ENCODE measurements at places on chromosomes 3 and 15.

DNA sequence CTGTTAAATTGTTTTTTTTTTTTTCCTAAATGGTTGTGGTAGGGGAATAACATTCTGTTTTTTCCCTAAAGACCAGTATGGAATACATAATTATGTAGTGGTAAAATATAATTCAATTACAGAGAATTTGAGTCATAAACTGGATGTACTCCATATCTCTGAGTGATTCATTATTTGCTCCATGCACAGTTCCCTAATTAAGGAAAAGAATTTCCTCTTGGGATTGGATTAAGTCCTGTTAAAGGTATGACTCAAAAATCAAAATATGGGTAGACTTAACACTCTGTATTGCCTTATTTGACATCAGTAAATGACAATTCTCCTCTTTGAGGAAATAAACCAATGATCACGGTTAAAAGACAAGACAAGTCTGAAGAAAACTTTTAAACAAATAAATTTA lies 78.0 kb upstream of the KCNH8 start:
- no peak for DNase-seq

DNA sequence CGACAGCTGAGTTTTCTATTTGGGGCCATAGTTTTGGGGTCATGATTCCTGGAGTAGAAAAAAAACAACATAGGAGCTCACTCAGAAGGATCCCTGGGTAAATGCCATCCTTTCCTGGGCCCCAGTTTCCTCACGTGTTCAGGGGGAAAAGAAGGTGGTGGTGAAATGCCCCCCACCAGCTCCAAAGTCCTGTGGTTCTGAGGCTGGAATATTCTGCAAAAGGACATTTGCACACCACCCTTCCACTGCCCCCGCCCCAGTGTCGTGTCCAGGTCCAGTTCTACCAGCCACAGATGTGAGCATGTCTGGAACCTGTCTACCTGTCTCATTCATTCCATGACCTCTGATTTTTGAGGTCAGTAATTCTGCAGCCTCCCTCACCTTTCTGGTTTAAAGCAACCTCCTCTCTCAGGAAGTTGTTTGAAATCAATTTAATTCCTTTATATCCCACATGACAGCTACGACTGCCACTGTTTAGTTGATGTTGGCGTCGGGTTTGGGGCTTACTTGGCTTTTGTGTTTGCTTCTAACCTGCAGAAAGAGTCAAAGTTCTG lies 82.1 kb downstream of the SMAD3 start:
- no peak for DNase-seq

DNA sequence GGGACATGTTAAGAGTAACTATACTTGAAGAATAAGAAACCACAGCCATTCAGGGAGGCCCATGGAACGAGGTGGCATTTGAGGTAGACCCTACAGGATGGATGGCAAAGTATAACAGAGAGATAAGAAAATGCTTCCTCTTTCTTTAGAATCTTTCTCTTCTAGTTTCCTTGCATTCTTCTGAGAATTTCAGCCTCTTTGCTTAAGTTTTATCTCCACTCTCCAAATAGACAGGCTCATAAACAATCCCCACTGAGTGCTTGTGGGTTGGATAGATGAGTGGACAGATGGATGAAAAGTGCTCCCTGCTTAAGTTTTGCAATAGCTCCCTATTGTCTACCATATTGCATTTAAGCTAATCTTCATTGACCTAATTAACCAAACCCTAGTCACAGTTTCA lies 103.7 kb downstream of the MEX3B start:
- no peak for DNase-seq

DNA sequence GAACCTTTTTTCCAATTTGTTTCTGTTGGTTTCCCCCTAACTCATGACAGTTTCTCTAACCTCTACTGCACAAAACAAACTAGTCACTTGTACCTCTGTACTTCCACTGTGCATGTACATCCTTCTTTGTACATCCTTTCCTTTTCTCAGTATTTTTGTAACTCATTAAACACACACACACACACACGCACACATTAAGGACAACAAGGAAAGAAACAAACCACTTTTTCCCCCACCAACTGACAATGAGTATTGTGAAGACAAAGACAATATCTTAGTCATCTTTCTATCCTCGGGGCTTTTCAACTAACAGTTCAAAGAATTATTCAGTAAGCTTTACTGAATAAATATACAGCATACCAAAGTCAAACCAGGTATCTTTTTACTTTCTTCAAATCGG lies 170.5 kb downstream of the VPS13C start:
- no peak for DNase-seq

GRCh38 chr3:151318313-151318712 lies 1.7 kb upstream of the GPR87 start:
- no peak for DNase-seq

DNA sequence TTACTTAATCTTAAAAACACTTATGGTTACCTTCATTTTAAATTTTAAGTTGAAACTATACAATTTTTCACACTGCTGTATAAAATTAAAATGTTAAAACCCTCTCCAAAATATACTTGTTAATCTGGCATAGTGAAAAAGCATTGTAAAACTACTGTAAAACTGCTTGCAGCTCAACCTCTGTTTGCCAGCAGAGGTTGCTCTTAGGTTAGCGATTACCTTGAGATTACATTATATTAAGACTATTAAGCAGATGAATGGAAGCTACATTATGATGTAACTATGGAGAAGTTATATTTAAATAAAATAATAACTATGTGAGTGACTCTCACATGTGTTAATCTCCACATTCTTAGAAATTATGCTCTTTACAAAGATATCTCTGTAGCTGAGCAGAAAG lies 143.6 kb upstream of the SLITRK3 start:
- no peak for DNase-seq

GRCh38 chr15:23069496-23070166 lies 30.3 kb upstream of the TUBGCP5 start:
- no peak for DNase-seq

- DNase-seq, result no peak
Observed at GRCh38 chr15:66941791-66942190, 123.6 kb upstream of the SMAD3 start.

GRCh38 chr3:71244826-71245488 lies 338.6 kb downstream of the FOXP1 start:
- DNase-seq, result no peak

GRCh38 chr3:178823591-178824246 lies 247.9 kb downstream of the ZMAT3 start:
- DNase-seq, result no peak

DNA sequence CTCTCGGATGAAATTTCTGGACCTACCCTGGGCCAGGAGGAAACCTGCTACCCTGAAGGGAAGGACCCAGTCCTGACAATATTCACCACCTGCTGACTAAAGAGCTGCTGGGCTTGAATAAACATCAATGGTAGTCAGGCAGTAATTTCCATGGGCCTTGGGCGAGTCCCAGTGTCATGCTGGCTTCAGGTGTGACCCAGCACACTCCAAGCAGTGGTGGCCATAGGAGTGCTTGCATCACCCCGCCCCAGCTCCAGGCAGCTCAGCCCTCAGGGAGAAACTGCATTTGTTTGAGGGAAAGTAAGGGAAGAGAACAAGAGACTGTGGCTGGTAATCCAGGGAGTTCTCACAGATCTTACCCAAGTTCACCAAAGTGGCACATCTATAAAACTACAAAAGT lies 261.8 kb upstream of the DCBLD2 start:
- DNase-seq, result no peak

GRCh38 chr3:4001976-4002375 lies 202.7 kb downstream of the LRRN1 start:
- no peak for DNase-seq

- no peak for DNase-seq
Observed at GRCh38 chr3:11350374-11350773, 78.2 kb downstream of the ATG7 start.

DNA sequence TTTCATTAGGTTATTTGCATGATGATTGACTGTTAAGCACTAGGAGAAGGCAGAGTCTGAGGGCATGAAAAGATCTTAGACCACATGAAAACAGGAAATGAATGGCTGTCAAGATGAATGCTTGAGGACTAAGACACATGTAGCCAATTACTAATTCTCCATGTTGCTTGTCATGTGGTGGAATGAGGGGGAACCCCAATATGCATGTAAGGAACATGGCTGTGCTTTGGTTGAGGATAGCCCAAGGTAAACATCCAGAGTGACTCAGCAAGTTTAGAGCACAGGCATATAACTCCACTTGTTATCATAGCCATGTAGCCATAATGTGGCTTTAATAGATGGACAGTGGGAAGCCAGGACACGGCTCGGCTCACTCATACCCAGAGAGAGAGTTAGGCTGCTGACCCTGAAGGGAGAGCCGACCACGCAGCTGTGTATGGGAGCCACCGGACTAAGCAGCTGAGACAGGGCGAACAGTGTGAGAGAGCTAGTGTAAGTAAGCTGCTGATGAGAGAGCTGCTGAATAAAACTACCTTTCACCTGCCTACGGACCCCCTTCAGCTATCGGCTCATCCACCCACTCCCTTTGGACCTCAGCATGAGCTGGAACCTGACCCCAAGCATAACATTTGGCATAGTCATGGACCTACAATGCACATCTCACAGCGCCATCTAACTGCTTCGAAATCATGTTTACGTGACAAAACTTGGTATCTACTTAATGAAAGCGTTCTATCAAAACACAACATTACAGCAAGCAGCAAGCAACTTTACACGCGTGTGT lies 37.6 kb downstream of the ANO10 start:
- no peak for DNase-seq

DNA sequence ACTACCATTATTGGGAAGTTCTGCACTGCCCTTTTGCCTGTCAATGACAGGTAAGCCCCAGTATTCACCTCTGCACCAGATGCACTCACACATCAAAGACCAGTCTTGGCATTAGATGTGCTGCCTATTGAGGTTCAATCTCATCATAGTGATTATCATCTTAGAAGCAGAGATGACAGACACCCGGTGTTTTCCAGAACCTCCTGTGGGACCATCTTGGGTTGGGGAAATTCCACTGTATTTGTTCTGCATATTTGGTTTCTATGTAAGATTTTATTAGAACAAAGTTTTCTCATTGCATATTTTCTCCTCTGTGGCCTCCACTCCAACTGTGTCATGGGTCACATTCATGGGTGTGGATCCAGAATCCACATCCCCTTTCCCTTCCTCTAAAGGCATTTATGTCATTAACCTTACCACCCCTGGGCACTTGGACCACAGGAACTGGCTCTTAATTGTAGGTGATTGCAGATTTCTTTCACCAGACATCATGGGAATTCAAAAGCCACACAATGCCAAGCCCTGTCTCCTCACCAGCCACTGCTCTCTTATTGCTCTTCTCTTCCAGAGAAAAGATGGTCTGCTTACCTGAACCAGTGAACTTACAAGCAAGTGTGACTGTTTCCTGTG lies 31.2 kb downstream of the PLA1A start:
- DNase-seq, result no peak

GRCh38 chr3:62073038-62073437 lies 300.3 kb downstream of the FEZF2 start:
- no peak for DNase-seq

- no peak for DNase-seq
Observed at GRCh38 chr3:32041316-32041715, 59.8 kb downstream of the ZNF860 start.

DNA sequence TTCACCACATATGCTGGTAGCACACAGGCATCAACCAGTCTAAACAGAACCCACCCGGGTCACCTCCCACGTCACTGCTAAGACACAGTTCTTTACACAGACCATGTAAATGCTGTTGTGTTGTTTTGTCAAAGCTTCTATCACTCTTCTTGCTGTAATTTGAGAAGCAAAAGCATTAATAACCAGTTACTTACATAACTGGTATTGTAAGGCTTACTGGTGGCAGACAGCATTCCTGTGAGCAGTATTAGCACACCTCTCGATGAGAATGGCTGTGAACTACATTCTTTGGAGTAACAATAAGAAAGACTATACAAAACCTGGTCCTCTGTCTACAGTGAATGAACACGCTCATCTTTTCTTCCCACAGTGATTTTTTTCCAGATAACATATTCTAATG lies 479.2 kb downstream of the LPP start:
- DNase-seq, result no peak

DNA sequence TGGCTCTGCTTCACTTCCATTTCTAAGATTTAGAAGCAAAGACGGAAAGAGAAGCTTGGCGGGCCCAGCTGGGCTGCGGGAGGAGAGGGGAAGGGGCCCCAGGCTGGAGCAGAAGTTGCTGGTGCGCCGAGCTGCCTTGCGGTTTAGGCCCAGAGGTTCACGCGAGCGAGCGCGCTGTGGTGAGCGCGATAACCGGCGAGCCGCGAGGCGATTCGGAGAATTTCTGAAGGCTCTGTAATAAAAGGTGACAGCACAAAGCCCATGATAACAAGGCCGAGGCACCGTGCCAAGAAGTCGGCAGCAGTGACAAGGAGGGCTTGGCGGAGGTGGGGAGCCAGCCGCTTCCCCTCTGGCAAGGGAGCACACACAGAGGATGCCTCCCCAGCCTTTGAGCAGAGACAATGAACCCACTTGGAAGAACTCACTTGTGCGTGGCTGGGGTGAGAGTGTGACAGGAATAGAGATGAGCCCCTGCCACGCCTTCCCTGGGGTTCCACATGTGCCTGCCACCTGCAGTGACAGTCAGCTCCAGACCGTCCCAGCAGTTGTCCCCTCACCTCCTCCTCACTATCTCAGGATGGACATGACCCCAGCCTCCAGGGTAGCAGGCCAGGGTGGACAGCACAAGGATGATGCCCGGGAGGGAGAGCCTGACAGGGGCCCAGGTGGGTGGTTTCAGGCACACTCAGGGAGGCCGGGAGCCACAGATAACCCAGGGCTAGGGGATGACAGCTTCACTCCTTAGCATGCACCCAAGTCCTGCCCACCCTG lies 315.2 kb downstream of the UACA start:
- no peak for DNase-seq

DNA sequence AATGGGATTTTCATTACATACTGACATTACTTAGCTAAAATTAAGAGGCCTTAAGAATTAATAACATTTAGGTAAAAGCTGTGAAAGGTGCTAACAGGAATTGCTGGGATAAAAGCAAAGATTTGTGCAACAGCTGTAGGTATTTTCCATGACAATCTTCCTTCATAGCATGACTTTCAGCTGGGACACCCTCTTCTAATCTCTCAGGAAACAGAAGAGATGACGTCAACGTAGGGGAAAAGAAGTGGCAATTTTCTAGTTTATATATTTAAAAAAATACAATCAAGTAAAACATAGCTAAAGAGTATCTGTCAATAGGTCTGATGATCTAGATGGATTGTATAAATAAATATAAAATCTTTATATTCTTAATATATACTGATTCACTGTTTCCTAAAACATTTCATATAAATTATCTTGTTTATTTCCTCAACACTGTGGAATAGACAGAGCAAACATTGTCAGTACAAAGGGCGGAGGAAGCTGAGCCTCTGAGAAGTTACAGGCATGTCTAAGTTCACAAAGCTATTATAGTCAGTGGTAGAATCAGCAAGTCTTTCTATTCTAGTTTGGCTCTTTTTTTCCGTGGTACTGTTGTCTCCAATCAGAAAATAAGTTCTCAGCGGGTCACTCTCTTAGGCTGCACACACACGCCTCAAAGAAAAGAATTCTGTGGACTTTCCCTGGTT lies 217.0 kb downstream of the P3H2 start:
- no peak for DNase-seq

- no peak for DNase-seq
Observed at GRCh38 chr15:51692154-51692553, 10.9 kb downstream of the SCG3 start.

- DNase-seq, result no peak
Observed at GRCh38 chr15:93866476-93866875, 364.9 kb upstream of the MCTP2 start.

Data from stimulated activated CD4-positive, alpha-beta T cell treated with anti-CD3 and anti-CD28 coated beads, Interleukin-15, amount 100 ng/mL, for 48 hours (primary cell).